ENCODE measurements at places on chromosomes 7 and 10.

GRCh38 chr10:112426111-112426510 is 20.6 kb downstream of the ZDHHC6 start:
- DNase-seq, result no peak

- DNase-seq, result no peak
Measured at GRCh38 chr7:100257017-100257416, 37.3 kb downstream of the PVRIG start.

- no peak for DNase-seq
Measured at GRCh38 chr10:114576132-114576487, 82.0 kb downstream of the ABLIM1 start.

DNA sequence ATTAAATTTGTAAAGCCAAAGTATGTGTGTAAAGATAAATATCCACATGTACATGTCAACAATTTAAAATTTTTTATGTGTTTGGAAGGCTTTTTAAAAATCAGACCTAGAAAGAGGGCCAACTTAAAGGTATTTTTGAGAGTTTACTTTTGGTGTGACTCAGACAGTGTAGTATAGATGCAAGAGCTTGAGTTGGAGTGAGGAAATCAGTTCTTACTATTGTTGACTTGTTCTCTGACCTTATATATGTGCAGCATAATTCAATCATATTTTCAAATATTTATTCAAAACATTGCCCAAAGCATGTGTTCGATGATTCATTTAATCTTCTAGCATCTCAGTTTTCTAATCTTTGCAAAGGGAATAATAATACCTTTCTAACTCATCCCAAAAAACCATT is 243.7 kb upstream of the PRKCQ start:
- no peak for DNase-seq
